EH (cell line): ENCODE measurements at places on chromosomes 13 and 19.
A peak's percentile ranks its signal among the peaks of the same experiment; 100 is the strongest.

- no peak for DNase-seq
Measured at GRCh38 chr13:74465271-74465670, 331.1 kb upstream of the KLF12 start.

- DNase-seq: peak; percentile 73
Measured at GRCh38 chr19:48513289-48514122, 1.9 kb upstream of the LMTK3 start.

DNA sequence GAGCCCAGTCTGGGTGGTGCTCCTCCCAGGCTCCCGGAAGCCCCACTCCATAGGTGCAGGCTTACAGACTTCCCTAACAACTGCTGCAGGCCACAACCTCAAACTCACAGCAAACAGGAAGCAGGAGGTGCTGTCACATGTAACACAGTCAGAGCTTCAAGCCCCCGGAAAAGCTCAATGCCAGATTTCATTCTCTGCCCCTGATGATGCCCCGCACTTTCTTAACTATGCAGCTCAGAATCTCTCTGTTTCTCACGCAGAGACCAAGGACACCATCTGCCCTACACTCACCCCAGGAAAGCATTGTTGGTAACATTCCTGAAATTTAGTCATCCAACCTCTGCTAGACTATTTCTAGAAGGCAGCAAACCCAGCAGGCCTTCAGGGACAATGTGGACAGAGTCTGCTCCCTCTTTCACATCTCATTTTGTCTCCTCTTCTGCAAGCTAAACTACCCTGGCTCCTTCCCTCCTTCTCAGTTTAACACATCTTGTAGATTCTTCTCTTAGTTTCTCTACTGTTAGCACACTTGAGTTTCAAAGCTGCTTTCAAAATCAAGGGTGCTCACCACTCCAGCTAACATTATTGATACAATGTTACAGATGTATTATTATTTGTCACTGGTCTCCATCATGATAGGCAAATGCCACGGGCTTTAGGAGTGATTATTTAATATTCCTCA is 162.5 kb downstream of the KCTD12 start:
- peak; percentile 96 for DNase-seq

- DNase-seq: no peak
Measured at GRCh38 chr13:112343591-112343990, 32.6 kb upstream of the SPACA7 start.

DNA sequence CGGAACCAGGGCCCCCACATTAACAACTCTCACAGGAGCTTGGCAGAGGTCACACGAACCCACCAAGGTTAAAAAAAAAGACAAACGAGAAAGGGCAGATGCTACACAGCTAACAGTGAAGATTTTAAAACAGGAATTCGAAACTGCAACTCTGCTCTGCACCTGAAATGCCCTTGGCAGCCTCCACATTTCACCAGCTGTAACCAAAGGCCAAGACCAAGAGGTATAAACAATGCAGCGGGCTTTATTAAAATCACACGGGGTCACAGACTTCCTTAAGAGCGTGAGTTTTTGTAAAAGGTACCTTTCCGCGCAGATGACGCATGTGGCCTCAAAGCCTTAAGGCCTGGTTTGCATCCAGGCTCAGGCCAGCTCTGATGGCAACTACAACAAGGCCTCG is 88.2 kb downstream of the STK24 start:
- no peak for DNase-seq

DNA sequence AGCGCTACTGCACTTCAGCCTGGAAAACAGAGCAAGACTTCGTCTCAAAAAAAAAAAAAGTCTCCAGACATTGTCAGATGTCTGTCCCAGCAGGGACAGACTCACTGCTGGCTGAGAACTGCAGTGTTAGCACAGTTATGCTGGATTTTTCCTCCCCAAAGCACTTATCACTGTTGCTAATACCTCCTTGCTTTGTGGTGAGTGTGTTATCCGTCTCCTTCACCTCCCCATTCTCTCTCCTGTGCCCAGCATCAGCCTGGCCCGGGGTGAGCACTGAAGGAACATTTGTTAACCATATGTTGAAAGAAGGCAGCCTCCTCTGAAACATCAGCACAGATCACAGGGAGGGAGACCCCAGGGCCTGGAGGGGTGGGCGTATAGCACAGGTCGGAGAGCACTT is 11.3 kb downstream of the MYO9B start:
- DNase-seq: no peak
